Hematopoietic multipotent progenitor cell (in vitro differentiated cells): ENCODE measurements at places on chromosomes 1 and 21. TPM values are rescaled to one million over a fixed set of nuclear protein-coding genes. Genes with fewer than 3 reads are reported as not detected.

Gene TCHH
- under 0.01 TPM for total RNA-seq

GRCh38 chr1:209890641-209891330 lies 47.2 kb upstream of the SYT14 start:
- no peak for DNase-seq

DNA sequence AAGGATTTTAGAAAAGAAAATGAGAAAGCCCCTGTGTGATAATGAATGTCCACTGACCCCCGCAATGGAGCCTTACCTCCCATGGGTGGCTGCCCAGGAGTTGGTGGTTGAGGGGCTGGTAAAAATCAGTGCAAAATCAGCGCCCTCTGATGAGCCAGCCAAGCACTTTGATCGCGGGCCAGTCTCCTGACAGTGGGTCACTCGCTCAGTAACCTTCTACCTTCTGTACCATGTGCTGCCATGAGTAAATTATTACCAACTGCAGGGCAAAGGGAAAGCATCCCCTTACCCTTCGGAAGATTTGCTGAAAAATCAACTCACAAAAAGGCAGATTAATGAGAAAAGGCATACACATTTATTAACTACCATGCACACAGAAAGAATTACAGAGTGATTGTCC lies 58.8 kb downstream of the KCNK1 start:
- DNase-seq: no peak

DNA sequence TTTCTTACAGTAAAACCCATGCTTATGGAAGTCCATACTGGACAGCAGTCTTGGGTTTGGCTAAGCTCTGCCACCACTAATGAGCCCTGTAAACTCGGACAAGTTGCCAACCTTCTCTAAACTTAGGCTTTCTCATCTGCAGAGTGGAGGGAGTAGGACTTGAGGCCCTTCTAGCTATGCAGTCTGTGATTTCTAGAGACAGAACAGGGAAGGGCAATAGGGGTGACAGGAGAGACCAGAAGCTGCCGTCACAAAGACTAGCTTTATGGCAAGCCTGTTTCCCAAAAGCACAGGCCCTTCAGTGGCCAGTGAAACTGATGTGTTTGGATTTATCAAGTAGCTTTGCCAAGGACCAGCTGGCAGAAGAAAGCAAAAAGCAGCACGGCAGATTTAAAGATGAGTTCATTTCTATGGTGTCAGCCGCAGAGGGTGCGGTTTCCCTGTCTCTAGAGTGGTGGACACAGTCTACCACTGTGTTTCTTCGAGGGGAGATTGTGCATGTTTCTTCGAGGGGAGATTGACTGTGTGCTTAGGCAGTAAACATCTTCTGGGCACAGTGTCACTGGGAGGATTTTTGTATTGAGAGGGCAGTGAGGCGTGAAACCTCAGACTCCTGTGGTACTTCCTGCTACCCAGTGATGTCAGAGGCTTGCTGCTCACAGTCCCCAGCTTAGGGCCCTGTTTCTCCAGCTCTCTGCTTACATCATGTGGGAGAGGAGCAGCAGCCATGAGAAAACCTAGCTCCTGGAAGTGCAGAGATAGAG lies 119.0 kb downstream of the ROR1 start:
- DNase-seq: no peak
